ENCODE measurements at places on chromosomes 16 and 17.

DNA sequence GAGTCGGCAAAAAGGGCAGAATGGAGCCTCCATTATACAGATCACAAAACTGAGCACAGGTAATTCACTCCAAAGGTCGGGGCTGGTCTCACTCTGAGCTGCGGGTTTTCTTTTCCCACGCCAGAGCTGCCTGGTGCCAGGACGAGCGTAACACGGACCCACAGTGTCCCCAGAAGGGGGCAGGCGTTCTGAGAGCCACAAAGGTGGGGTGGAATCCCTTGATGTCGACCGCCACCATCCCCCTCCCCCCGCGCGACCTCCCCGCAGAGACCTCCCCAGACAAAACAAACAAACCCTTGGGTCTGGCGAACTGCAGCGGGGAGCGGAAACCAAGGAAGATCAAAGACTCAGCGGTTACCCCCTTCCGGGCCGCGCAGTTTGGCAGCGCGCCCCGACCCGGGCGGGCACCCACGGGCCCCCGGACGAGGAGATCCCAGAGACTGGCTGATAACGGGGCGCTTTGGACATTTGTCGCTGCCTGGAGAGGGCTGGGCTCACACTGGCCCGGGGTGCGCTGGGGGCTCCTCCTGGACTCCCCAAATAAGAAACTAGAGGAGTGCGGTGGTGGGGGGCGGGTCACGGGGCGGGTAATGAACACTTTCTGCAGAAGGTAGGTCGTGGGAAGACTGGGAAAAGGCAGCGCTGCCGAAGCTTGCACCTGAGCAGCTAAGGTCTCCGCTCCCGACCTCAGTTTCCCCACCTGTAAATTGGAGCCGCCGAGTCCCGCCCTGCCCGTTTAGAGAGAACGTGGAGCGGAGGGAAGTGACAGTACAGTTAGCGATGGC lies 664 bp upstream of the NKD1 start:
- DNase-seq = peak; percentile 63

GRCh38 chr17:27521281-27522027 lies 65.2 kb downstream of the KSR1 start:
- DNase-seq = no peak

DNA sequence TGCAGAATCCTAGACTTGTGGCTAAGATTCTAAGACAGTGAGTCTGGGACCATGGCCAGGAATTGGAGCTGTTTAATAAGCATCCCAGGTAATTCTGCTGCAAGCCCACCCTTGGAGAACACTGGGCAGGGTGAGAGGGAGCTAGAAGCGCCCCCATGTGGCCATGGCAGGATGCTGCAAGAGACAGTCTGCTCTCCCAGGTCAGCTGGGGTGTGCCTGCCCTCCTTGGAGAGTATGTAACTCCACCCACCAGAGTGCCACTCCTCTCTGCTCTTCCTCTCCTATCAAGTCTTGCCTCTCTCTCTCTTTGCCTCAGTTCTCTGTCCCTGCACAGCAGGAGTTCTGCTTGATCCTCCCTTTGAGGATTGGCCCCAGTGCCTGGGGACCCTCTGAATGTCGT lies 14.9 kb downstream of the RCVRN start:
- no peak for DNase-seq

- DNase-seq = no peak
These were observed 17.6 kb upstream of the SLC38A8 start for GRCh38 chr16:84059946-84060901.

GRCh38 chr16:24348545-24349290 lies 92.6 kb downstream of the CACNG3 start:
- DNase-seq = no peak

GRCh38 chr16:3129137-3130131 lies 5.4 kb upstream of the ZNF213 start:
- peak; percentile 80 for DNase-seq

DNA sequence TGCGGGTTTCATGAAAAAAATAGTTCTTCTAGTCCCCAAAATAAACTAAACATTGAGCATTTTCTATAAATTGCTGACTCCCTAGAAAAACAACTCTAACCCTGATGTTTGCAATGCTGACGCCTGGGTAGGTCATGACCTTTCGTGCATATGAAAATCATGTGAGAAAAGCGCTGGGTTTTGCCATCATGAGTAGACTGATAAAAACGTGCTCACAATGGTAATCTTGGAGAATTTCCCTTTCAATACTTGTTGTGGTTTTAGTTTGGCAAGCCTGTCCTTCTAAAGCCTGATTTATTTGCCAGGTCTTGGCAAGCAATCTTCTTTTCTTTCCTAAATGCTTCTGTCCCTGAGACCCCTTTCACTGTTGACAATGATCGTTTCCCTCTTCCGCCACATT lies 4.0 kb upstream of the CLEC10A start:
- DNase-seq = no peak

- no peak for DNase-seq
These were observed 11.8 kb downstream of the MAP2K3 start for GRCh38 chr17:21296097-21297025.

- no peak for DNase-seq
These were observed 712.1 kb downstream of the CDH11 start for GRCh38 chr16:64409783-64410210.

DNA sequence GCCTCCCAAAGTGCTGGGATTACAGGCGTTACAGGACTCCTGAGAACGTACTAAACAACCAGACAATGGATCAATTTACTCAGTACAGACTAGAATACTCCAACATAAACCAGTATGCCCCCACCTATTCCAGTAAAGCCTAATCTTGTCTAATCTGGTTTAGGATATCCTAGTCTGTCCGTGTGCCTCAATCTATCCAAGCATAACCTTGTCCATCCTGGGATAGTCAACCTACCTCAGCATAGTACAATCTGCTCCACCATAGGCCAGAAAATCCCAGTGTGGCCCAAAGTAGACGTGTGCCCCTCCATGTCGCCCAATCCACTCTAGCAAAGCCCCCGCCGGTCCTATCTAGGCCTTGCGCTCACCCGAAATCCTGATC lies 625 bp downstream of the DVL2 start:
- no peak for DNase-seq

GRCh38 chr16:68090130-68090529 lies 5.0 kb downstream of the NFATC3 start:
- DNase-seq = peak; percentile 58

GRCh38 chr17:7380321-7380720 lies 568 bp upstream of the TNK1 start:
- no peak for DNase-seq

DNA sequence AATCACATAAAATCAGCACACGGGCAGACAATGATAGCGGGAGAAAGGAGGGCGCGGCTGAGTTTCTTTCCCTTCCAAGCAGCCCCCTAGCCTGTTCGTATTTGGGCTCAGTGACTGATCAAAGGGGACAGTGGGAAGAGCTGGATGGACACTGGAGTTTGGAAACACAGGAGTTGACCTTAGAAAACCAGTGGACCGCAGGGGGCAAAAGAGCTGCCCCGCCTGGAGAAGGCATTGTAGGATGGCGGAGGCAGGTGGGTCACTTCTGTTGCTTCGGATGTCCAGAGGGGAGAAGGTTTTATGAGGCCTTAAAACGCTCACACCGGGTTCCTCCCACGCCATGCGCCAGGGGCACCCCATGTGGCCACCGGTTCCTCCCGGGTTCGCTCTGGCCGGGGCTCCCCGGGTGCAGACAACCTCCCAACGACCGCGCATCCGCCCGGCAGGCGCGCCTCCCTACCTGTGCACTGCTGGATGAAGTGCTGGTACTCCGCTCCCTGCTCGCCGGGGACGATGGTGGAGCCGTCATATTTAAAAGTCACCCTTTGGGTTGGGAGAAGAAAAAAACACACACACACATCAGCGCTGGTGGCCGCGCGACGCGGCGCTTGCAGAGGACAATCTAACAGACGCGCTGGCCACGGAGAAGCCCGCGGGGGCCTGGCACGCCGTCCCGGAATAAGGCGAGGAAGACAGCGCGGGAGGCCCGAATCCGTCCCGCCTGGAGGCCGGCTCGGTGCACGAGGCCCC lies 662 bp downstream of the COTL1 start:
- DNase-seq = no peak

- DNase-seq = no peak
These were observed 415 bp upstream of the FLOT2 start for GRCh38 chr17:28897769-28898526.

DNA sequence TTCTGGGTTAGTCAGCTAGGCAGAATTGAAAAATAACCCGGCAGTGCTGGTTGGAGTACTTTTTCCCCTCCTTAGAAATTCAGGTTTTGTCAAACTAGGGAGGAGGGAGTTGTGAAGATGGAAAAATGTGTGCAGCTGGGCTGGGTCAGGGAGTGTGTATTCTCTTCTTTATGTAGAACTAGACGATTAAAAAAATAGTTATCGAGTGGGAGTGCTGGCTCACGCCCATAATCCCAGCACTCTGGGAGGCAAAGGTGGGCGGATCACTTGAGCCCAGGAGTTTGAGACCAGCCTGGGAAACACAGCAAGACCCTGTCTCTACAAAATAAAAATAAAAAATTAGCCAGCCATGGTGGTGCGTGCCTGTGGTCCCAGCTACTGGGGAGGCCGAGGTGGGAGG lies 106.4 kb downstream of the GNAO1 start:
- DNase-seq = no peak

DNA sequence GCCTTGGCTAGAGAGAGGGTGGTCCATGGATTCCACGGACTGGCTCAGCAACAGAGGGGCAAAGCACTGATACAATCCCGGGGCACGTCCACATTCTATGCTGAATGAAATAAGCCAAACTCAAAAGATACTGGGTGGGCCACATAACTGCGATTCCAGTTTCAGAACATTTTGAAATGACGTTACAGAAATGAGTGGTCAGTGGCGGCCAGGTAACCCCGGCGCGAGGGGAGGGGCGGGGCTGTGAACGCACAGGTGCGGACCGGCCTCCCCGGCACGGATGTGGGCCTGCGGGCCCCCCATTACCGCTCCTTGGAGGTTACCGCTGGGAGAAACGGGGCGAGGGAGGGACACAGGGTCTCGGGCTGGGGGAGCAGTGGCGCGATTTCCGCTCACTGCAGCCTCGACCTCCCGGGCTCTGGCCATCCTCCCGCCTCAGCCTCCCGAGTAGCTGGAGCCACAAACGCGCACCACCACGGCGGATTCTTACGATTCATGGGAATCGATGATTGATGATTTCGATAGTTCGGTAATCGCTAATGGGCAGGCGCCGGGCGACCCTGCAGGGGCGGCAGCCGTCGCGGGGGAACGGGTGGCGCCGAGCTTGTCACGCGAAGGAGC lies 559 bp downstream of the MVD start:
- peak; percentile 38 for DNase-seq

DNA sequence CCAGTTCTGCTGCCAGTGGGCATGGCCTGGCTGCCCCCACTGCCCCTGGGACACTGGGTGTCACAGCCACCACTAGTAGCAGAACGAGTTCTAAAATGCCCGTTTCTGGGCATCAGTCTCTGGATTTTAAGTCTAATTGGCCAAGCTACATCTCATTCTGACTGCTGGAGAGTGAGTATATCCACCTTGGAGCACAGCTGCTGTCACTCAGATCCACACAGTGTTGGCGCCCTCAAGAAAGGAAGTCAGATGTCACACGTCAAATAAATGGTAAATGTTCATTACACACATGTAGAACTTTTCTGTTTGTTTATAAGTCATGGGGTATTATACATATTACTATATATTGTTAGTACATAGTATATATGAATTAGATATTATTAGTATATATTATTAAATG lies 19.4 kb downstream of the GNGT2 start:
- no peak for DNase-seq

GRCh38 chr16:72921620-72922019 lies 126.3 kb downstream of the ZFHX3 start:
- no peak for DNase-seq

GRCh38 chr17:57408071-57408811 lies 151.9 kb downstream of the MSI2 start:
- DNase-seq = no peak

DNA sequence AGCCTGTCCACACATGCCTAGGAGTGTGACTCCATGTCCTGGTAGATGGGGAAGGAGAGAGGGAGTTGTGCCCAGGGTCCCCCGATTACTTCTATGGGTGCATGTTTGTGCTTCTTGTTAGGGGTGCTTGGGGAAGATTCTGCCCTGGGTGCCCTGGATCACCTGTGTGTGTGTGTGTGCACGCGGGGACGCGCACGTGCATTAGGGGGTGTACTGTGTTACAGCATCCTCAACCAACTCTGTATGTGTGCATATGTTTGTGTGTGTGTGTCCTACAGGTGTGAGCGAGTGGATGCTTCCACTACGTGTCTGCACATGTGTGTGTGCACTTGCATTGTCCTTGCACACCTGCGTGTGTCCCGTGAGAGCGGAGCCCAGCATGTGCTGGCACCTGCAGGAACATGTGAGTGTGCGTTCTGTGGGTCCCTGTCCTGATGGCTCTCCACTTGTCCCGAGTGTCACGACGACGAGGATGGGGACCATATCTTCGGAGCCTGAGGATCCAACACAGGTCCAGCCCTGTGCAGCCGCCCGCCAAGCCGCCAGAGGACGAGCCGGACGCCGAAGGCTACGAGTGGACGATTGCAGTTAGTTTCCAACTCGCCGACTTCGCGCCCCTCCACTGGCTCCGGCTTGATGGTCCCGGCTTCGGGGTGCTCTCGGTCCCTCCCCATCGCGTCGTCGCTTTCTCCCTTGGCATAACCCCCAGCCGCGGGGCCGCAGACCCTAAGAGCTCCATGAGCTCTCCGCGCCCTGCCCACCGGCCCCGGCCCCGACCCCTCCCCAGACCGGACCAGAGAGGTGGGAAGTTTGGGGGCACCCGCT lies 6.0 kb upstream of the TBC1D3B start:
- no peak for DNase-seq

- no peak for DNase-seq
These were observed 1.4 kb downstream of the EFCAB13 start for GRCh38 chr17:47325176-47325575.

DNA sequence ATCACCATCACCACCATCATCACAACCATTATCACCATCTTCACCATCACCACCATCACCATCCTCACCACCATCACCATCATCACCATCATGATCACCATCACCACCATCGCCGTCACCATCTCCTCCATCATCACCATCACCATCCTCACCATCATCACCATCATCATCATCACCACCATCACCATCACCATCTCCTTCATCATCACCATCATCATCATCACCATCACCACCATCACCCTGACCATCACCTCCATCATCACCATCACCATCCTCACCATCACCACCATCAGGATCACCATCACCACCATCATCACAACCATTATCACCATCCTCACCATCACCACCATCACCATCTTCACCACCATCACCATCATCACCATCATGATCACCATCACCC lies 14.1 kb downstream of the SCNN1B start:
- no peak for DNase-seq

- DNase-seq = peak; percentile 94
These were observed 44.8 kb downstream of the PITPNC1 start for GRCh38 chr17:67421869-67422273.

- no peak for DNase-seq
These were observed 1.9 kb upstream of the CPD start for GRCh38 chr17:30376621-30377452.

Data from T-helper 2 cell (primary cell).